ENCODE measurements at places on chromosomes 2 and 18.

- peak; percentile 44 for DNase-seq
Observed at GRCh38 chr18:50218432-50219197, 23.7 kb upstream of the MYO5B start.

DNA sequence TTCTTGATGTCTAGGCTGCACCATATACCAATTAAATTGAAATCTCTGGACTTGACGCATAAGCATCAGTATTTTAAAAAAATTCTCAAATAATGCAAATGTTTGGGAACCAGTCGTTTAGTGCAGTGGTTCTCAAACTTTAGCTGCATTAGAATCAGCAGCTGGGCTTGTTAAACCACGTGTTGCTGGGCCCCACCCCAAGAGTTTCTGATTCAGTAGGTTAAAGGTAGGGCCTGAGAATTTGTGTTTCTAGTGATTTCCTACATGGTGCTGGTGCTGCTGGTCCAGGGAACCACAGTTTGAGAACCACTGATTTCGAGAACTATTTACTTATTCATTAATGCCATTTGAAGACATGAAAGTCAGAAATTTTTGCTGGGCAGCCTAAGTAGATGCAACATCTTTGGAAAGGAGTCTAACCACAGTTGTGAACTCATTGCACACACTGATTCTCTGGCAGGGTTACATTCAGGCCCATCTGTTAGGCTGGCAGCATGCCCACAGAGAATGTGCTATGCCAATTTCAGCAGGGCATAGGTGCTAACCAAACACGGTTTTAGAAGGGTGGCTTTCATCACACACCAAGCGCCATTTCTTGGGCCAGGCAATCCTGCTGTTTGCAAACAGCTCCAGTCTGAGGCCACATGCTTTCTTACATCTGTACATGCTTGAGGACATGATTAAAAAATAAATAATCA is 26.4 kb upstream of the ATP5MC3 start:
- no peak for DNase-seq

- no peak for DNase-seq
Observed at GRCh38 chr2:180063494-180064092, 56.5 kb upstream of the CWC22 start.

- DNase-seq = no peak
Observed at GRCh38 chr2:54613386-54613785, 110.1 kb upstream of the EML6 start.

DNA sequence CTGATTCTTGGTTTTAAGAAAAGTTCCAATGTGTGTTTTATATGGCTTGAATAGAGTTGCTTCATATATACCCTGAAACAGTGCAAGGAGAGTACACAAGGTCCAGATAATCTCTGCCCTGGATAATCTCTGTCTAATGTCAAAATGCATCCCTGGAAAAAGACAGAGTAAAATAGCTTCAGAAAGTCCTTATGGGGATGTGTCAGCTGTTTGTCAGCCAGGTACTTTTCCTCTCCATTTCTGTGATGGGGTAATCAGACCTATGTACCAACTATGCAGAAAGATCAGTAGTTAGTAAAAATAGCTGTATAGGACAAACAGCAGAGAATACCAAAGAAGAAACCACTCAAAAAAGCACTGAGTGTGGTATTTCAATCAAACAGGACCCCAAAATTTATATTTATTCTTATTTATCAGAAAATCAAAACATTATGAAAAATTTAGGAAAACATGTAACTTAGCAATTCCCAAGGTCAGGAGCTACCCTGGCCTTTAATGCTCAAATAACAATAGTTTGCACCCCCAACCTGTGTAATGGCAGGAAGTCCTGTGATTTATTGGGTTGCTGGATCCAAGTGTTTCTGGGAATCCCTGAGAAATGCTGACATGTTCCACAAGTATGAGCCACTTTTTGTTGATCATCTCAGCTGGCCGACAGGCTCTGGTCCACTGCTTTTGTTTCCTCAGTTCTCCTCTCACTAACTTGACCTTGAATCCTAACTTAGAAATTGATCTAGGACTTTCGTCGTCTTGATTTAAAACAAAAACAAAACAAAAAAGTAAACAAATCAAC is 69.6 kb downstream of the MDH1 start:
- DNase-seq = no peak

DNA sequence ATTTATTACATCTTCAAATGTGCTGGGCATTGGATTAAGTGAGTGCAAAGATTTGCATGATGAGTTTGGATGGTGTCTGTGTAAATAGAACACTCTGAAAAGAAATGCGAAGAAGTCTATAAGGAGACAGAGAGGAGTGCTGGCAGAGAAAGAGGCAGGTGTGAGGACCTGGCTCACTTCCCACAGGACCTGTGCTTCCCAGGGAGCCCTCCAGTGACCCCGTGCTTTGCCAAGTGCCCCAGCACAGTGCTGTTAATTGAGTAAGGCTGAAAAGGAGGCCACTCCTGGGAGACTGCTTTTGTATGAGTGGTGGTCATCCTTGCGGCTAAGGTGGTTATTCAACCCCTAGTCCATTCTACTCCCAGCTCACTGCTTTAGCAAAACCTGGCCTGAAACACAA is 230.8 kb downstream of the OSR1 start:
- no peak for DNase-seq

GRCh38 chr2:222706616-222707015 is 35.2 kb downstream of the MOGAT1 start:
- DNase-seq = no peak

DNA sequence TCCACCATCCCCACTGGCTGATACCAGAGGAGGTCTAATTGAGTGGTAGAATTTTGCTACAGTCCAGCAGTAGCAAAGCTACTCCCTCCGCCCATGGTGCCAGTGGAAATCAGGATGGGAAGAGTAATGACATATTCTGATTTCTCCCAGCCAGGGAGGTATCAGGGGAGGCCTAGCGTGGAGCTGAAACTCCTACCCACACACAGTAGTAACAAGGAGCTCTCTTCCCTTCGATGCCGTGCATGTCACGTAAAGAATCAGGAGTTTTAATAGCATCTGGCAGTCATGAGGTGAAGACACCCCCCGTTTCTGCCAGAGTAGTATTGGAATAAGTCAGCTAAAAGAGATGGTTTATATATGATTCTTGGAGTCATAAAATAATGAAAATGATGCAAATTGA is 786.8 kb upstream of the DDX18 start:
- no peak for DNase-seq

GRCh38 chr2:111184725-111185310 is 64.1 kb downstream of the BCL2L11 start:
- DNase-seq = no peak

GRCh38 chr2:220154304-220154703 is 526.9 kb downstream of the SLC4A3 start:
- DNase-seq = no peak

DNA sequence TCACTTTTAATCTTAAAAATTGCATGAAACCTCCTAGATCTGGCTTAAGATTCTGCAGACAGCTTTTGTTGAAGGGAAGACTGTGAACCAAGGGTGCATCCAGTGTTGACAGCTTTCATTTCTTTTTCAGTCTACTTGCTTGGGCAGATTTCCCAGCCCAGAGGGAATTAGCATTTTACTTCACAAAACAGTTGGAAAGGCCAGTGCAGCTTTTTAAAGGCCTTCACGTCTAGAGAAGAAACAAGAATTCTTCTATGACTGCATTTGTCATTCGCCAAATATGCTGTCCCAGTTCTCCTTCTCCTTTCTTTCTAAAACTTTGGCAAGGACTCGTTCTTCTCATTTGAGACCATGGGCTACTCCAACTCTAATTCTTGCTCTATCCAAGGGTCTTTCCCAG is 17.4 kb downstream of the NTSR2 start:
- DNase-seq = no peak

GRCh38 chr2:232421189-232421785 is 14.6 kb downstream of the ALPG start:
- DNase-seq = no peak

DNA sequence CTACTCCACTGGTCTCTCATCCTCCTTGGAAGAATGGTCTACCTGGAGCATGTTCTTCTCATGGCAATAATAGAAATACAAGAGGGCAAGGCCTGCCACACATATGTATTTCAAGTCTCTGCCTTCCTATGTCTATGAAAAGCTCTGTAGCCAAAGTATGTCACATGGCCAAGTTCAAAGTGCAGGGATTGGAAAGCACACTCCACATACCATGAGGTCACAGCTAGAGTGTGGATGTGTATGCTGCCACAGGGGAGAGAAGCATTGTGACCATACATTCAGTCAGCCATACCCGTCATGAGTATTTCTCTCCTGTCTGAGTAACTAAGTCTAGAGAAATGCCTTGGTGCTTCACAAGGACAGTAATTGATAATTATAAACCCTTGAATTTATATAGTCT is 8.8 kb upstream of the EIF2AK3 start:
- no peak for DNase-seq

GRCh38 chr2:190186238-190186637 is 123.7 kb upstream of the MSTN start:
- no peak for DNase-seq

GRCh38 chr2:98654699-98655495 is 46.5 kb downstream of the UNC50 start:
- DNase-seq = no peak

GRCh38 chr2:30662268-30663131 is 144.7 kb downstream of the CAPN13 start:
- no peak for DNase-seq

GRCh38 chr2:170779304-170779703 is 9.1 kb downstream of the ERICH2 start:
- DNase-seq = no peak

DNA sequence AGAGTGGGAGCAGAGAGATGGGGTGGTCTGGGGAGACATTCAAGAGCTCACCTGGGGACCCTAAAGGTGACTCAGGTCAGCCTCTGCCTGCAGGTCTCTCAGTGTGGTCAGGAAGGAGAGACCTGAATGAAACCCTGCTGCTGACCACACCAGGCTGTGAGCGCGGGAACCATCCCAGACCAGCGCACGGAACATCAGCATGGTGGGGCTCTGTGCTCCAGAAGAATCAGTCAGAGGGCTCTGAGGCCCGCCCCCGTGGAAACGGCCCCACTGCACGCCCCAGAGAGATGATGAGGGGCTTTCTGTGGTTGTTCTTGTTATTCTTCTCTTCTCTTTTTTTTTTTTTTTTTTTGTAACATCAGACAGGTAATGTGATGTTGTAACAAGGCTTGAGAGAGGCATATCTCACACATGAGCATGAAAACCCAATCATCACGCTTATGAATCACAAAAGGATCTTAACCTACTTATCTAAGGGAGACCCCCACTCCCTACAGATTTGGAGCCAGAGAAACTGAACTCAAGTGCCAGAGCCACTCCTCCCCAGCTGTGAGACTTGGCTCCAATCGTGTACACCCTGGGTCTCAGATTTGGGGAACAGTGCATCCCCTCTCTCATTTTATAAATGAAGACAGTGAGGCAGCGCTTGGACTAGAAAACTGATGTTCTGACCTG is 302.2 kb downstream of the EIPR1 start:
- DNase-seq = no peak

- no peak for DNase-seq
Observed at GRCh38 chr2:98153481-98153880, 66.5 kb downstream of the VWA3B start.

DNA sequence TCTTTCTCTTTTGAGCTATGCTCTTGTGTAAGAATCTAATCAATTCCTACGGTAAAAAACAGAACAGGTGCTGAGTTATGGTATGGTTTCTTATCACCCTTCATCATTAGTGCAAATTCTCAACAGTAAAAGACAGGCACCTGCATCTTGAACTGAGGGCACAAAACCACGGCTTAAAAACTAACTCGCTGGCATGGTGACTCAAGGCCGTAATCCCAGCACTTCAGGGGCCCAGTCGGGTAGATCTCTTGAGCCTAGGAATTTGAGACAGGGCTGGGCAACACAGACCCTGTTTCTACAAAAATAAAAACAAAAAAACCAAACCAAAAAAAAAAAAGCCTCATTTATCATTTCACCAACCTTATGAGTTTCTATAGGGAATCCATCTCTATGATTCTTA is 33.3 kb downstream of the THAP4 start:
- no peak for DNase-seq

DNA sequence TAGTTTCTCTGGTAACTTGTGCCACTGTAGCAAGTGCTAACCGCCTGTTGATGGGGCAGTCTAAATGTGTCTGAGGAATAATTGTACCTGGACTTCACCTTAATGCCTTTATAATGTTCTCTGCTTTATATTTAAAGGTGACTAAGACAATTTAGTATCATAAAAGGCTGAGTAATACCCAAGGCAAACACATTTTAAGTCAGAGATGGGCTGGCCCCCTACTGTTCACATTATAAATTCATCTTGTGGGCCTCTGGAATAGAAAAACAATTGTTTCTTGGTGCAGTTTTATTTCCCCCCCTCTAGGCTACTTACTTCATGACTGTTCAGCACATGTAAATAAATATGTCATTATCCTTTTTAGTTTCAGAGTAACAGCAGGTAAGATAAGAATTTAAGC is 559.3 kb upstream of the PIK3C3 start:
- no peak for DNase-seq

Data from activated CD4-positive, alpha-beta T cell treated with anti-CD3 and anti-CD28 coated beads, Interleukin-2, Interleukin-6, amounts not matched to agents 100 ng/mL and 50 ng/mL, durations not matched to agents 16 hours and 8 hours (primary cell).